Gastrocnemius medialis (tissue), 4 donors: ENCODE measurements at places on chromosomes 3 and 15. TPM values are rescaled to one million over a fixed set of nuclear protein-coding genes. Genes with fewer than 3 reads are reported as not detected.

Gene HIGD2B
- not detected for total RNA-seq

Gene ERICH6
- total RNA-seq = not detected

Gene SERPINI2
- not detected for total RNA-seq

Gene PLA1A
- total RNA-seq = 9.6 TPM

Gene CHCHD4
- total RNA-seq = 16.2 TPM

Gene SRGAP3
- 2.1 TPM for total RNA-seq

Gene SEMA3F
- 8.4 TPM for total RNA-seq

Gene CLDN1
- total RNA-seq = 0.36 TPM

Gene PRICKLE2
- total RNA-seq = 3.6 TPM

Gene ADGRG7
- total RNA-seq = not detected

Gene ENTPD3
- 0.56 TPM for total RNA-seq

Gene KLF15
- 118 TPM for total RNA-seq

Gene ANKRD63
- not detected for total RNA-seq

Gene SPTSSB
- not detected for total RNA-seq

Gene GRM2
- total RNA-seq = not detected

Gene XCR1
- 0.04 TPM for total RNA-seq

Gene PDZRN3
- total RNA-seq = 22.3 TPM

Gene PPCDC
- 6.1 TPM for total RNA-seq

Gene CPNE9
- not detected for total RNA-seq

Gene EPB42
- not detected for total RNA-seq

Gene RARB
- 2.3 TPM for total RNA-seq

Gene PLSCR5
- total RNA-seq = not detected

Gene NANOGP8
- not detected for total RNA-seq

Gene IL17RB
- 0.55 TPM for total RNA-seq

Gene GOLGA8S
- total RNA-seq = not detected

Gene PLCD1
- total RNA-seq = 5.3 TPM

Gene ANKUB1
- not detected for total RNA-seq

Gene BTLA
- not detected for total RNA-seq

Gene BLM
- total RNA-seq = 18.2 TPM

Gene SCN11A
- not detected for total RNA-seq

Gene HCLS1
- total RNA-seq = 6.6 TPM
